ENCODE measurements at places on chromosomes 7 and 10.
A peak's percentile ranks its signal among the peaks of the same experiment; 100 is the strongest.

DNA sequence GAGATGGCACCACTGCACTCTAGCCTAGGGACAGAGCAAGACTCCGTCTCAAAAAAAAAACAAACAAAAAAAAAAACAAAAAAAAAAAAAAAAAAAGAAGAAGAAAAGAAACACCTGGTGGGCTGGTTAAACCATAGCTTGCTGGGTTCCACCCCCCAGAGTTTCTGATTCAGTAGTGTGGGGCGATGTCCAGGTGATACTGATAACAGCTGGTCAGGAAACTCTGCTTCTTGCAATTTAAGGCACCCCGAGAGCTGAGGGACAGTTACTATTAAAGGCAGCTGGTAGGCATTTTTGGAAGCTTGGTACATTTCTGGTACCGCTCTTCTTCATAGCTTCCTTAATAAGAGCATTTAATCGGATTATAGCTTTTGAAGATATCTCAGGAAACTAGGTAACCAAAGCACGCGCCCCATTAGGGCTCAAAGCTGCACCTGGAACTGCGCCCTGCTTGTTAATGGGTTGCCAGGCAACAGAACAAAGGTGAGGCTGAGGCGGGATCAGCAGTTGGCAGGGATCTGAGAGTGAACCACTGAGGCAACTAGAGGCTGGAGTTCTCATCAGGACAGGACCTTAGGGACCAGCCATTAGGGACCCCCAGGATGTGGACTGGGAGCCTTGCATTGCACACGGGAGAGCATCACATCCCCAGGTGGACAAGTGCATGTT, 6.5 kb upstream of the SDK1 start:
- DNase-seq, result peak; percentile 38

- DNase-seq, result no peak
Observed at GRCh38 chr7:120869700-120870099, 11.8 kb upstream of the TSPAN12 start.

DNA sequence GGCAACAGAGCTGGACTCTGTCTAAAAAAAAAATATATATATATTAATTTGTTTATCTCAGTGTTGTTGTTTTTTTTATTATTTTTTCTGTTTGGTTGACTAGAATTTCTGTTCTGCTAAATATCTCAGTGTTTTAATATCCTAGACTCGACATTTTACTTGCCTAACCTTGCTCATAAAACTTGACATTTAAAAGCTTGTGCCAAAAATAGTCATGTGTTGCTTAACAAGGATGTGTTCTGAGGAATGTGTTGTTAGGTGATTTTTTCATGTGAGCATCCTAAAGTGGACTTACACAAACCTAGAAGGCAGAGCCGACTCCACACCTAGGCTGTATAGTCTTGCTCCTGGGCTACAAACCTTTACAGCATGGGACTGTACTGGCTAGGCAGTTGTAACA, 23.1 kb downstream of the NRBF2 start:
- DNase-seq, result no peak

DNA sequence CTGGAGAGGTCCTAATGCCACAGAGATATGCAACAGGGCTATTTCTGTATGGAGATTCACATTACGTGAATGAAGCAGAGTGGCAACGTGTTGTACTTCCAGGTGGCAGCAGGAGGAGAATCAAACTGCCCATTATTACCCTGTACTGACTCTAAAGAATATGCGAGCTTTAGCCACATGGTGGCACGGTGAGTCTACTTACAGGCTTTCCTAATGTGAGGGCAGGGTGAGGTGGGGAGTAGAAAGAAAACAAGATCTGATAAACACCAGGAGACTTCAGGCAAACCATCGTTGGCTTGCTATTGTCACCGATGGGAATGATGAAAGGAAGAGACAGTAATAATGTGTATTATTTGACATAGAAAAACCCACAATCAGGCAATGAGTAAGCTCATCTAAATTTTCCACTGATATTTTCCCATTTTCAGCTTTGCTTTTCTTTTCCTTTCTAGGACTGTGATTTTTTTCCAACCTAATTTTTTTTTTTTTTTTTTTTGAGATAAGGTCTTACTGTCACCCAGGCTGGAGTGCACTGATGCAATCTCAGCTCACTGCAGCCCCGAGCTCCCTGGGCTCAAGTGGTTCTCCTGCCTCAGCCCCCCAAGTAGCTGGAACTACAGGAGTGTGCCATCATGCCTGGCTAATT, 164.3 kb downstream of the BTAF1 start:
- peak; percentile 89 for DNase-seq

DNA sequence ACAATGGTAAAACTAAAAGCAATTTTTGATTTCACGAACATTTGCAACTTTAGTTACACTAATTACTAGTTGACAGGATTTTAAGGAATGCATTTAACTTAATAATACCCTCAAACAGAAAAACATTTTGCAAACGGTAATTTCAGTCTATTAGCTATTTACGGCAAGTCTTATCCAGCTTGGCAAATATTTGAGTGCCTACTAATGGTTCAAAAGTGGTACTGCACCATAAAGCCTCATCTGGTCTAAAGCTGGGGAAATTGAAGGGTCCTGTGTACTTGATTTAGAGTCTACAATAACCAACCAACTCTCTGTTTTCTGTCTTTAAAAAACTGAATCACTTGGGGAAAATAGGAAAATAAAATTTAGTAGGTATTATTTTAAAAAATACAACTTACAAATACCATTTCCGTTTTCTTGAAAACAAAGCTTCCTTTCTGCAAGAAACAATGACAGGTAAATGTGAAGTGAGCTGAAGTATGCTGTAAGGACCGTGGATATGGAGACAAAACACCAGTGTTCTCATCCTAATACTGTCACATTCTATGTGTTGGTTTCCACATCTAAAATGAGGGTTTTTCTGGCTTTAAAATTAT, 142.3 kb downstream of the VPS50 start:
- DNase-seq, result peak; percentile 47

GRCh38 chr10:103835096-103836050, 20.0 kb downstream of the SH3PXD2A start:
- DNase-seq, result peak; percentile 20

DNA sequence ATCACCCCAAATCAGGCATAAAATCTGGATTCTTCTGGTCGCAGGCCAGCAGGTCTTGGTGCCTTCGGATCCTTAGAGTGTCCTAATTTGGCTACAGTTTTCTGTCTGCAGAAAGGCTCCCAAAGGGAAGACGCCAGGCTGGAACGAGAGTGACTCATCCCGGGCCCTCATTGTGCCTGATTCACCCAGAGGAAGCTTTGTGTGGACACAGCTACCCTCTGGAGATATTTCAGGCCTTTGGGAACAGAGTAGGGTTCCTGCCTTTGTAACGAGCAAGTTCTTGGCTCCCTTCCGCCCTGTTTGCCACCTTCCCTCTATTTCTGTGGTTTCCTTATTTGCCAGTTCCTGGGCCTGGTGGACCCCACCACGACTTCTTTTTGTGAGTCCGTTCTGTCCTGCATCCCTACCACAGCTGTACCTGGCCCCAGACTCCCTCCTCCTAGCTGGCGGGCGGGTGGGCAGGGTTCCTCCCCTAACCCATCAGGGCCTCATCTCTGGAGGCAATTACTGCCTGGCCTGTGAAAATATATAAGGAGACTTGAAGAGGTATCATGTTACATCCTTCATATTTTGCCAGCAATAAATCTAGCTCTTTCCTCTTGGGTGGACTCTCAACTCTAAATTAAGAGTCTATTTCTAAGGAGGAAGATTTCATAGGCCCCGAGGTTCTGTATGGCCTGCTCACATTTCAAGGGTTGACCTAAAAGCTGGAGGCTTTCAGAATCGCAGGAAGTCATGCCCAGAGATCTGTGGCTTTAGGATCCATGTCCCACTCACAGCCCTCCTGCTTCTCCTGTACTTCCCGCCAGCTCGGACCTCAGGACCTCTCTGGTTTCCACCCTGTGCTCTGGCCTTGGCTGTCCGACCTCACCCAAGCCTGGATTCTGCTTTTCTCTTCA, 219.2 kb upstream of the ZNF32 start:
- DNase-seq, result peak; percentile 79

DNA sequence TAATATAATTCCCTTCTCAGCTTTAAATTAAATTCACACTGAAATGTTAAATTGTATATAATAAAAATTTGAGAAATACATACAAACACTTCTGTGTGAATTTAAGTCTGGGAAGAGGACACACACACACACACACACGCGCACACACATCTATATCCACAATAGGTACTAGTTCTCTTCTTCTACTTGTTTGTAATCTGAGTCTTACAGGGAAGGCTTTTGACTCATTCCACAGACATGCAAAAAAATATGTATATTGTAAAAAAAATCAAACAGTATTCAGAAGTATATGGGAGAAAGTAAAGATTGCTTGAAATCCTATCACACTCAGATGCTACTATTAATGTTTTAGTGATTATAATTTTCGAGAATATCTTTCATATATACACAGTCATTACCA, 276.2 kb downstream of the MDFIC start:
- no peak for DNase-seq

DNA sequence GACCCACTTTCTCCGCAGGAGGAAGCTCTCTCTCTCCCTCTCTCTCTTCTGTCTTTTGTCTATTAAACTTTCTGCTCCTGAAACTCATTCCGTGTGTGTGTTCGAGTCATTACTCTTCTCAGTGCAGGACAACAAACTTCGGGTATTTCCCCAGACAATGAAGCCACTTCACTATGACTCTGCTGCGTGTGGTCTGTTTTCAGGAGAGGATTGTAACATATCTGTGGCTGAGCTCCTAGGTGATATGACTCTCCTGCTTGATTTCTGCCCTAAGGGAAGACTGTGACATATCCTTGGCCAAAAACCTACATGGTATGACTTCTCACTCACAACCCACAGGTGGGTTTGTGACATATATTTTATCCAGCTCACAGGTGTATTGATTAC, 39.9 kb upstream of the ZNF107 start:
- DNase-seq, result no peak

DNA sequence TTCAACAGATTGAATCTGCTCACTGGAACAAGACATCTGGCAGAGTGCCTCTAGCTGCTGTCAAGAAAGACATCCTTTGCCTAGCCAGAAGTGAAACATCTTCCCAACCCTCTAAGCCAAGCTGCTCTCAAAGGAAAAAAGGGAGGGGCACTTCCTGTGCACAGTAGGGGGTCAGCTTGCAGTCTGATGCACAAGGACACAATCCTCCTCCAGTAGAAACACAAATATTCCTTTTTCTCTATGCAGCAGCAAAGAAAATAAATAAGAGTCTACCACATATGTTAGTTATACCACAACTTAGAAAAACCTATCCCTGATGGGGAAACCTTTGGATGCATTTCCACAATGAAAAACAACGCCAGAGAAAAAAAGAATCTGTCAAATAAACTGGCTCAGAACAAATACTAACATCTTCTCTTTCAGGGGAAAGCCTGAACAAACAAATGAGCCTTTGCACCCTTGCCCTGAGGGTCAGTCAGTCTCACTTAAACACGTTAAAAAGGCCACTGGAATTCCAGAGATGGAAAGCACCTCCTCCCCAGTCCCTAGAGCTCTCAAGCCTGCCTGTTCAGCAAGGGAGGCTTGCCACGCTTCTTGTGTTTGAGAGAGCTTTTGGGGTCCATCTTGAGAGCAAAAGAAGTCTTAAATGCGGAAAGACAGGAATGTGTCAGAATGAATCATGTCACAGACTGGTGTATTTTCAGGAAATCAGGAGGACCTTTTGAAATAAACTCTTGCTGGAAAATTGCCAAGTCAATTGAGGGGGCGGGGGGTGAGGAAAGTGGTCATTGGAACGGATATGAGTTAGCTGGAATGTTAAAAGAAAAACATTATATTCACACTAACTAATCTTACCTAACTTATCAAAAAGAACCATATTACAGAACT, 7.5 kb downstream of the LAMB1 start:
- DNase-seq, result peak; percentile 90

- no peak for DNase-seq
Observed at GRCh38 chr10:103458720-103459119, at the start of gene CALHM1. Gene CALHM1 (minus strand): TSS chr10:103458900. CDS start chr10:103458751, 149 bp downstream.

GRCh38 chr7:80640846-80641245, 2.4 kb downstream of the CD36 start:
- peak; percentile 41 for DNase-seq

DNA sequence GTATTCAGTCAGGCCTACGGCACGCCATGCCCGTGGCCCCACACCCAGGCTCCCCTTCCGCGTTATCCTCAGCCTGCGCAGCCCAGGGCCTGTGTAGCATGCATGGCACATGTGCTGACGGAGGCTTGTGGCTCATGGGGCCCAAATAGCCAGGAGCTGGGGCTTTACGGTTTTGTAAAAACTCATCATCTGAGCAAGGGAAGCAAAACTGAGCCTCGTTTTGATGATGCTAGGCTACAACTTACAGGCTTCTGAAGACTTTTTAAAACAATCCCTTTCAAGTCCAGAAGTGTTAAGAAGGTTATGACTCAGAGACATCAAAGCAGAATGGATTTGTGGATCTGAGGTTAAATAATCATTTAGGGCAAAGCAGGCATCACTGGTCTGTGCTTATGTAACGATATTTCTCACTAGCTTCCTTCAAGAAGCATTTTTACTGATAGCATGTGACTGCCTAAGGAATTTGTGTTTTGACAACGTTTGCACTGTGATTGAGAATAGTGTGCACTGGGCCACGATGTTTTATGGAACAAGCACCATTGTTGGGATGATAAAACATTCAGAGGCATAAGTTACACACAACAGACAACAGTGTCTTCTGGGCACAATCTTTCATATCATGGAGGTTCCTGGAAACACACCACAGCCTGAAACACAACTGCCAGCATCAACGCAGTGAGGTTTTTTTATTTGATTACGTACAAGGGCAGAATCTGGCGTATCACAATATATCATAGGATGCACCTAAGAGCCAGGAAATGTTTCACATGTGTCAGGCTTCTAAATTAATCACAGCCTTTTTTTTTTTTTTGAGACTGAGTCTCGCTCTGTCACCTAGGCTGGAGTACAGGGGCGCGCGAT, 274.3 kb downstream of the CCDC3 start:
- no peak for DNase-seq

- peak; percentile 29 for DNase-seq
Observed at GRCh38 chr7:6442114-6442513, 5.6 kb downstream of the DAGLB start.

- no peak for DNase-seq
Observed at GRCh38 chr7:11170863-11171568, 197.3 kb downstream of the PHF14 start.

- no peak for DNase-seq
Observed at GRCh38 chr10:86356296-86356695, 10.3 kb downstream of the GRID1 start.

GRCh38 chr10:122660696-122661095, 39.0 kb downstream of the C10orf120 start:
- DNase-seq, result no peak

- no peak for DNase-seq
Observed at GRCh38 chr7:49773936-49774458, 559 bp downstream of the VWC2 start.

DNA sequence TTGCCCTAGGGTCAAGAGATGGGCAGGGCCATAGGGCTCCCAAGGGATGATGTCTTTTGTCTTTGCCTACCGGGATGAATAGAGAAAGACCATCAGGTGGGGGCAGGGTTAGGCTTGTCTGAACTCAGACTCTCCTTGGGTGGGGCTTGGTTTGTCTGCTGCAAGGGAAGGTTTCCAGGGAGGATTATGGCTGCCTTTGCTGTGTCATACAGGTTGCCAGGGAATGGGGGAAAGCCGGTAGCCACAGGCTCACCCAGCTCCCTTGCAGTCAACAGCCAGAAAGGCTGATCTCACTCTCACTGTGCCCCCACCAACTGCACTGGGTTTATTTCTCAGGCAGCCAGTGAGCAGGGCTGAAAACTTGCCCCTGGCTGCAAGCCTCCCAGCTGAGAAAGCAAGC, 253.2 kb downstream of the POLR1F start:
- DNase-seq, result no peak

GRCh38 chr10:110684800-110685446, 40.8 kb downstream of the RBM20 start:
- no peak for DNase-seq

Measured in MCF 10A (cell line).